ENCODE measurements at places on chromosomes 3 and 15.

DNA sequence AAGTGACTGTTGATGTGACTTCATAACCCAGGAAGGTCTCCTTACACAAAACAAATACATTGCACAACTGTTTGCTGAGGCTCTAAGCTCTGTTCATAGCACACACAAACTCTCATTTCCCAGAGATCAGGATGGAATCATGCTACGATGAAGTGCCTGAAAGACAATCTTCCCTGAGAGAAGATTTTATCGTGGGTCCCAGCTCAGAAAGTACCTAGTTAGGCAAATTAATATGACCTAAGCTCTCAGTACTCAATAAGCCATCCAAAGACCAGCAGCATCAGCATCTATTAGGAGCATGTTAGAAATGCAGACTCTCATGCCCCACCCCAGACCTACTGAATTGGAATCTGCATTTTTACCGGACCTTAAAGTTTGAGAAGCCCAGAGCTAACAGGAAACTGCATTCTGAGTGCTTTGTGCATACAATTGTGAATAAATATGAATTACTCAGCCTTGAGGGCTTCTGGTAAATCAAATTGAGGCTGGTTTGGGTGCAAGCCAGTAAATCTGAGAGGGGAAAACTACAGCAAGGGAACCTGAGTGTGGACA is 161.5 kb upstream of the C2CD4B start:
- DNase-seq = no peak

GRCh38 chr3:100702082-100702979 is 7.0 kb upstream of the TFG start:
- no peak for DNase-seq

DNA sequence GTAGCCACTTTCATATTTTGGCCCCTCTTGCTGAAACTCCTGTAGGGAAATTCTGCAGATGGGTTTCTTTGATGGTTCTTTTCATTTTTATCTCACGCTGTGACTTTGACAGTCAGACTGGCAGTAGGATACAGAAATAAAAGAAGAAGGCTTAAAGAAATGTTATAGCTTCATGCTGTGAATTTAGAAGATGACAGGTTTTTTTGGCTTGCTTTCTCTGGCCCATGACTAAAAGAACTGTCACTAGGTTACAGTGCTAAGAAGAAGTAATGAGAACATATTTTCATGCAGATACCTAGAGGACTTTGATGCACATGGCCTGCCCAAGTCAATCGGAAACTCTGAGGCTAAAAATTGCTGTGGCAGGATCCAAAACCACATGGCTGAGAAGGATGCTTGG is 334.5 kb downstream of the EPHA6 start:
- no peak for DNase-seq

GRCh38 chr3:56130036-56130435 is 338.2 kb downstream of the ERC2 start:
- no peak for DNase-seq

- DNase-seq = no peak
Measured at GRCh38 chr15:27826411-27826810, 272.7 kb downstream of the OCA2 start.

DNA sequence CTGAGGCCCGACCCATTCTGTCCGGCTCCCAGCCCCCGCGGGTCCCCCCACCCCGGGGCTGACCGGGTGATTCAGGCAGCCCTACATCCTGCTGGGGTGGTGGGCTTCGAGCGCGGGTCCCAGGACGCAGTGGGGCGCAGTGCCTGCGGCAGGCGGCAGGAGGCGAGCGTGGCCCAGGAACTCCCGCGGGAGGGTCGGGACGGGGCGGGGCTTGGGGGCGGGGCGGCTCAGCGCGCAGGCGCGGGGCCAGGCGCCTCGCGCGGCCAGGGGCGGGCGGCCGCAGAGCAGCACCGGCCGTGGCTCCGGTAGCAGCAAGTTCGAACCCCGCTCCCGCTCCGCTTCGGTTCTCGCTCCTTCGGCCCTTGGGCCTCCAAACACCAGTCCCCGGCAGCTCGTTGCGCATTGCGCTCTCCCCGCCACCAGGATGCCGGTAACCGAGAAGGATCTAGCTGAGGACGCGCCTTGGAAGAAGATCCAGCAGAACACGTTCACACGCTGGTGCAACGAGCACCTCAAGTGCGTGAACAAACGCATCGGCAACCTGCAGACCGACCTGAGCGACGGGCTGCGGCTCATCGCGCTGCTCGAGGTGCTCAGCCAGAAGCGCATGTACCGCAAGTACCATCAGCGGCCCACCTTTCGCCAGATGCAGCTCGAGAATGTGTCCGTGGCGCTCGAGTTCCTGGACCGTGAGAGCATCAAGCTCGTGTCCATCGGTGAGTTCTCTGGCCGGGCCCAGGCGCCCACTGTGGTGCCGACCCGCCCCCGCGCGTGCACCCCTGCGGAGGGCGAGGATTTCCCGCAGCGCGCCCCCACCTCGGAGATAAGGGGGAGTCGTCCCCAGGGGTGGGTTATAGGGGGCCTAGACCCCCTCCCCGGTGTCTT is at the start of gene FLNB:
TSS of gene FLNB (plus strand) at position 282 of the 885 bp plus-strand sequence. CDS start at position 425, 143 bp downstream.
- no peak for DNase-seq

- DNase-seq = no peak
Measured at GRCh38 chr3:17129556-17129955, 244.8 kb downstream of the PLCL2 start.

DNA sequence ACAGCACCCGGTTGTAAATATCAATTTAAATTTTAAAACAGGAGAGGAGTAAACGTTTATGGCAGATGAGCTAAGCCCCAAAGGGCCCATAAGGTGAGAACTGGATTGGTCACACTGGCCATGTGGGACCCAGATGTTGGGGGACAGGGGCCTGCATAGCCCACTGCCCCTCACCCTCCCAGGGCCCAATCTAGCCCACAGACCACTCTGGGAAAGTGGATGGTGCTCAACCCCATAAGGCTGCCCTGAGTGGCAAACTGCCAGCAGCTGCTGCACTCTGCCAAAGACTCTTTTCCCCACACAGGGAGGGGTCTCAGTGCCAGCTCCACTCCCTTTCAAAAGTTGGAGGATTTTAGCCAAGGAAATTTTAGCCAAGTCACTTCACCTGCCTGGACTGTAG is 42.5 kb downstream of the CCDC12 start:
- DNase-seq = no peak

DNA sequence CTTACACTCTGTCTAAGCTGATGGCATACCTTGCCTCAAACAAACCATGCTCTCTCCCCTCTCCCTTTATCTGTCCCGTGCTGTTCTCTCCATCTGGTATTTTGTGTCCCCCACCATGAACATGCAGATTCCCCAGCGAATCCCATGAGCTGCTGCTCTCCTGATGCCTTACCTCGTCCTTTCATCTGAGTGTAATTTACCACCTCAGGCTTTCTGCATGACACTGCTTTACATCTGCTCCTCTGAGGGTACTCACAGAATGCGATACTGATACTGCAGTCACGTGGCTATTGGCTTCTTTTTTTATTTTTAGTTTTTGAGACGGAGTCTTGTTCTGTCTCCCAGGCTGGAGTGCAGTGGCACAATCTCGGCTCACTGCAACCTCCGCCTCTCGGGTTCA is 341.7 kb downstream of the PTPRG start:
- DNase-seq = no peak

GRCh38 chr3:12730506-12731242 is 28.4 kb downstream of the TMEM40 start:
- DNase-seq = no peak

DNA sequence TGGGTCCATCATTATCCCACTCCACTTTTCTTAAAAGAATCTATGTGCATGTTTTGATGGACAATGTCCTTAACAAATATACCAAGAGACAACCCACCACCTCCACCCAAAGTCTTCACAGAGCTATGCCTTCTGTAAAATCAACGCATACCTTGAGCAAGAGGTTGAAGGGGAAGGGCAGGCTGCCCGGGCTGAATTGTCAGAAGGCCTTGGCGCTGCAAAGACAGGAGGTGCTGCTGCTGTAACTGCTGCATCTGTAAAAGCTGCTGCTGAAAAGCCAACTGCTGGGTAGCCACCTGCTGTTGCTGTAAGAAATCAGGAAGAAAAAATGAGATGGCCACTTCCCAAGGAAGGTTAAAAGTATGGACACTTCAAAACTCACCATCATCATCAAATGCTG is 536.7 kb downstream of the FOXP1 start:
- DNase-seq = no peak

Data from NCI-H2107 (cell line).